ENCODE measurements at places on chromosomes 13 and 19.

DNA sequence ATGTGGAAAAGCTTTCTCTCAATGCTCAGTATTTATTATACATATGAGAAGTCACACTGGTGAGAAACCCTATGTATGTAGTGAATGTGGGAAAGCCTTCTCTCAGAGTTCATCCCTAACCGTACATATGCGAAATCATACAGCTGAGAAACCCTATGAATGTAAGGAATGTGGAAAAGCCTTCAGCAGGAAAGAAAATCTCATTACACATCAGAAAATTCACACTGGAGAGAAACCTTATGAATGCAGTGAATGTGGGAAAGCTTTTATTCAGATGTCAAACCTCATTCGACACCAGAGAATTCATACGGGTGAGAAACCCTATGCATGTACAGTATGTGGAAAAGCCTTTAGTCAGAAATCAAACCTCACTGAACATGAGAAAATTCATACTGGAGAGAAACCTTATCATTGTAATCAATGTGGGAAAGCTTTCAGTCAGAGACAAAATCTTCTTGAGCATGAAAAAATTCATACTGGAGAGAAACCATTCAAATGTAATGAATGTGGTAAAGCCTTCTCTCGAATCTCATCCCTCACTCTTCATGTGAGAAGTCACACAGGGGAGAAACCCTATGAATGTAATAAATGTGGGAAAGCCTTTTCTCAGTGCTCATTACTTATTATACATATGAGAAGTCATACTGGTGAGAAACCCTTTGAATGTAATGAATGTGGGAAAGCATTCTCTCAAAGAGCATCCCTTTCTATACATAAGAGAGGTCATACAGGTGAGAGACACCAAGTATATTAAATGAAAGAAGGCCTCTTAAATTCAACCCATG, 34.4 kb downstream of the ZNF568 start:
- DNase-seq: no peak

DNA sequence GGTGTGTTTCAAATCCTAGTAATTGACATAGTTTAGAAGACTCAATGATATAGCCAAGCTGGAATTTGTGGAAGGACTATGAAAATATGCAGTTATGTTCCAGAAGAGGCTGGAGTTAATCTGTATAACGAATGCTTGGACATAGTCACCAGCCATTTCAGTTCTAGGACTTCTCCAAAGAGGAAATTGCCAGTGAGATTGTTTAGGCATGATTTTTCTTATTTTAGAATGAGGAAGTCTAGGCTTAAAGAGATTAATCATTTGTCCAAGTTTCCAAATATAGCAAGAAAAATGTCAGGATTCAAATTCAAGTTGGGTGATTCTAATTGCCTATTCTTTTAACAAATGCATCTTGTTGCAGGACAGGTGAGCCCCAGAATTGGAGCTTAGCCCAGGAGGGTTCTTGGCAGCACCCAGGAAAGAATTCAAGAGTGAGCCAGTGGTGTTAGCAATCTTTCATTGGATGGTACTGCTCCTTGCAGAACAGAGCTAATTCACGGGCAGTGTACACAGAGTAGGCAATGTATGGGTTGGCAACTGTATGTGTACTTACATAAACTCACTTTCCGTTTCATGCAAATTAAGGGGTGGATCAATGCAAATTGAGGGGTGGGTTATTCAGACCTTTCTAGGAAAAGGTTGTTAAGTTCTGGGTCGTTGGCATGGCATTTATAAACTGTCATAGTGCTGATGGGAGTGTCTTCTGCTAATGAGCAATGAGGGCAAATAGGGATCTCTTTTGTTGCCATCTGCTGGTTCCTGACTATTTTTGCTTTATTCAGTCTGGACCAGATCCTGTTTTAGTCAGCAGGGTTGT, 763.1 kb upstream of the SLITRK1 start:
- DNase-seq: no peak

DNA sequence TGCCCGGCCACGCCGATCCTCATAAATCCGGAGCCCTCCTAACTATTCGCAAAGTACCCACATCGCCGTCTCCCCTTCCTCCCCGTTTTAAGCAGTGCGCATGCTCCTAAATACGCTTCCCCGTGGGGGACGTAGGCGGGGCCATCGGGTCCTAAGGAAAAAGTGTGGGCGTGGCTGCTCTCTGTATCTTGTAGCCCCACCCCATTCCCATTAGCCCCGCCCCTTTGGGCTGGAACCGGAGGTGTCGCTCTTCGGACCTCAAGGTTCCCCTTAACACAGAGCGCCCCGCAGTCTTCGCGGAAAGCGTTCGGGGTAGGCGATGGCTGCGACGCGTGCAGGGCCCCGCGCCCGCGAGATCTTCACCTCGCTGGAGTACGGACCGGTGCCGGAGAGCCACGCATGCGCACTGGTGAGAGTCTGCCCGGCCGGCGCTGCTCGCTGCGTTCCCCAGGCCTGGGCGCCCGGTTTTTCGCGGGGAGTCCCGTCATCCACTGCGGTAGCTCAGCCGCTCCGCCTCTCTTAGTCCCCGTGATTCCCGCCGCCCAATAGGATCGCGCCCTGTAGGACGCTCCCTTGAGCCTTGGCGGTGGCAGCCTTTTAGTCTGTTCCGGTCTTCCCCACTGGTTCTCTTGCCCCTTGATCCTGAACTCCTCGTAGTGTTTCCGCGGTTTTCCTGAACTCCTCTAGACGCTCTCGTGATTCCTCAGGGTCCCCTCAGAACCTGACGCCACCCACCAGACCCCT, at the start of gene ALDH16A1:
Gene ALDH16A1, plus strand, starts transcription at position 213 of the 744 bp plus-strand sequence. Its CDS starts 107 bp downstream, at position 320.
- peak; percentile 97 for DNase-seq

DNA sequence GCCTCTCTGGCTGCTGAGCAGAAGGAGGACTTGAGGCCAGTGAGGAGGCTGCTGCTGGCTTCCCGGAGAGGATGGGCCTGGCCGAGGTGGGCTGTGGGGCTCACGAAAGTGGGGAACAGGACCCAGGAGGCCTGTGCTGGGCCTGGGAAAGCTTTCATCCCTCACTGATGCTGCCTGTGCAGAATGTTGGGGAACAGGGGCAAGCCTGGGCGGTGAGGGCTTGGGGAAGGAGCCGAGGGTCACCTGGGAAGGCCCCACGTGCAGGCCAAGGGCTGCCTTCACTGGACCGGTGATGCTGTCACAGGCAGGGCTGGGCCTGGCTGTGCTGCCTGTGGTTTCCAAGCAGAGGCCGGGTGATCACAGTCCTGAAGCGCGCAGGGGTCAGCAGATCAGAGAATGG, 9.4 kb downstream of the AP1M1 start:
- DNase-seq: no peak

GRCh38 chr19:38395381-38396114, 7.1 kb downstream of the SPRED3 start:
- DNase-seq: no peak

- no peak for DNase-seq
Measured at GRCh38 chr13:46206143-46206542, 5.6 kb upstream of the LRRC63 start.

Measured in neural crest cell (in vitro differentiated cells).